Foreskin melanocyte (primary cell): ENCODE measurements at places on chromosomes 4 and X.

GRCh38 chr4:73653695-73654106 lies 33.5 kb upstream of the RASSF6 start:
- DNase-seq = peak; percentile 35

DNA sequence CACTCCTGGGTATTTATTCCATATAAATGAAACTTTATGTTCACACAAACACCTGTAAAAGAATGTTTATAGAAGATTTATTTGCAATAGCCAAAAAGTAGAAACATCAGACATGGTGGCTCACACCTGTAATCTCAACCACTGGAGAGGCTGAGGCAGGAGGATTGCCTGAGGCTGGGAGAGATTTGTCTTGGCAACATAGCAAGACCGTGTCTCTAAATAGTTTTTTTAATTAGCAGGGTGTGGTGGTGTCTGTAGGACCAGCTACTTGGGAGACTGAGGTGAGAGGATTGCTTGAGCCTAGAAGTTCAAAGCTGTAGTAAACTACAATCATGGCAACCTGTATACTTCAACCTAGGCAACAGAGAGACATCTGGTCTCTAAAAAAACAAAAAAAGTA lies 27.7 kb upstream of the NFKB1 start:
- DNase-seq = no peak

DNA sequence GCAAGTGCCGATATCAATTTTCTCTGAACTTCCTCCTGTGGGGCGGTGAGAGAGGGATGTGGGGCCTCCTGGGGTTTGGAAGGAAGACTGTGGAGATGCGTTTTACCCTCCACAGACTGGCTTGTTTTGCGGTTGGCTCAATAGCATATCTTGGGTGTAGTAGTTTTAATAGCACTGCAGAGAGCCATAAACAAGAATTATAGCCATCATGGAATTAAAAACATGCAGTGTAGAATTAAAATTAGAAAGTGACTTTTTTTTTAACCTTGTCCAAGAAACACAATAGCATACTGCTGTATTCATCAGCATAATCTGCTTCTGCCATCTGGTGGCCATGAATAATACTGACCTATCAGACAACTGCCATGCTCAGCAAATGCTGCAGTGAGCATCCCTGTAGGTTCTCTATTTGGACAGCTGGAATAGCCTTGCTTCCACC lies 47.3 kb upstream of the SCML1 start:
- DNase-seq = no peak

DNA sequence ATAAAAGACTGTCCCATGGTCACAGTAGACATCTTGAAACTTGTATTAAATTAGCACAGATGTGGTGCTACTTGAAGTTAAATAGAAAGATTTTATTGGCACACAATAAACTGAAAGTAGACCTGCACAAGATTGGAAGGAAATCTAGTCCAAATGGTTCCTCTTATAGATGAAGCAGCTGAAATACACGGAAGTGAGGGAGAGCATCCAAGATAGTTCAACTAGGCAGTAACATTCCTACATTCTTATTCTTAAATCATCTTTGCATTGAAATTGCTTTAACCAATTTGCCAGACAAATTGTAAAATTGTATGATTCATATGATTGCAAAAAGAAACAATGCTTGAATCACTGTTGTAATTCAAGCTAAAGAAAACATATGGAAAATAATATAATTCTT lies 87.6 kb upstream of the VCX3B start:
- DNase-seq = no peak

GRCh38 chr4:63269156-63269555 lies 1140.1 kb downstream of the TECRL start:
- DNase-seq = peak; percentile 85

DNA sequence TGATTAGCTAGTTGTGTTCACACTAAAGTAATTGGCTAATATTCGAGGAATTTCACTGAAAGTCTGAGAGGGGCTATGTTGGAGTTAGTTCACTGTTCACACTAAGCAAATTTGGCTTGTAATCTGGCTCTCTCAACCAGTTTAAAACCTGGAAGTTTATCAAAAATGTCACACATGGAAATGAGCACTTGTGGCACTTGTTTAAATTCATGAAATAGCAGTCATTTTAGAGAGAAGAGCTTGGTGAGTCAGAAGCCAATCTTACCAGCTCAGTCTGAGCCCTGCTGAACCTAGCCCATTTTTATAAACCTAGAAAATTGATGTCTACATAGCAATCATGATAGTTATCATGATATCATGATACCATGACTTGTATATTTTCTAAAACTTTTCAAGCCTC lies 90.7 kb upstream of the JADE1 start:
- DNase-seq = no peak

DNA sequence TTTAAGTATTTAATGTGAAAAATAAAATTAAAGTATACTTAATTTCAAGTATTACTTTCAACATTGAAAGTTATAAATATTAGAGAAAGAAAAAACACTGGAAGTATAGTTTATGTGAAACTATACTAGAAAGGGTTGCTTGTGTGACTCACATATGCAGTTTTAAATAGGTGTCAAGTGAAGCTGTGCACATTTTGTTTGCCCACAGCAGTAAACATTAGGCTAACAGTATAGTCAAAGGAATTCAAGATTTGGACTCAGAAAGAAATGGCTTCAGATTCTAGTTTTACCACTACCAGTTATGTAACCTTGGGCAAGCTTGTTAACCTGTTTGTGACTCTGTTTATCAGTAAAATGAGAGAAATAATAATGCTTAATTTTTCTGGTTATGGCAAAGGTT lies 148.2 kb downstream of the FAM47B start:
- no peak for DNase-seq

DNA sequence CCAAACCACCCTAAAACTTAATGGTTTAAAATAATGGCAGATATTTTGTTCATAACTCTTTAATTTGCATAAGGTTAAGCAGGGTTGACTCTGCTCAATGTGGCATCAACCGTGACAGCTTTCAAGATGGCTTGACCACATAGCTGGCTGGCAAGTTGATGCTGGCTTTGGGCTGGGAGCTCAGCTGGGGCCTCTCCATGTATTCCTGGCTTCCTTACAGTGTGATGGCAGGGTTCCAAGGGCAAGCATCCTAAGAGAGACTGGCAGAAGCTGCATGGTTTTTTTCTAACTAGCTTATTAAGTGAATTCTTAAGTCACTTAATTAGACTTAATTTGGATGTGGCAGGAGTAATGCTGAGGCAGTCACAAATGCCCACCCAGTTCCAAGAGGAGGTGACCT lies 4.5 kb downstream of the RP2 start:
- no peak for DNase-seq

- DNase-seq = peak; percentile 11
Observed at GRCh38 chrX:50988649-50989048, 78.1 kb downstream of the BMP15 start.

- no peak for DNase-seq
Observed at GRCh38 chr4:162732876-162733275, 433.8 kb downstream of the NAF1 start.

GRCh38 chr4:2302387-2303119 lies 40.6 kb upstream of the MXD4 start:
- DNase-seq = peak; percentile 59

- DNase-seq = no peak
Observed at GRCh38 chr4:8913121-8913857, 41.6 kb upstream of the HMX1 start.

DNA sequence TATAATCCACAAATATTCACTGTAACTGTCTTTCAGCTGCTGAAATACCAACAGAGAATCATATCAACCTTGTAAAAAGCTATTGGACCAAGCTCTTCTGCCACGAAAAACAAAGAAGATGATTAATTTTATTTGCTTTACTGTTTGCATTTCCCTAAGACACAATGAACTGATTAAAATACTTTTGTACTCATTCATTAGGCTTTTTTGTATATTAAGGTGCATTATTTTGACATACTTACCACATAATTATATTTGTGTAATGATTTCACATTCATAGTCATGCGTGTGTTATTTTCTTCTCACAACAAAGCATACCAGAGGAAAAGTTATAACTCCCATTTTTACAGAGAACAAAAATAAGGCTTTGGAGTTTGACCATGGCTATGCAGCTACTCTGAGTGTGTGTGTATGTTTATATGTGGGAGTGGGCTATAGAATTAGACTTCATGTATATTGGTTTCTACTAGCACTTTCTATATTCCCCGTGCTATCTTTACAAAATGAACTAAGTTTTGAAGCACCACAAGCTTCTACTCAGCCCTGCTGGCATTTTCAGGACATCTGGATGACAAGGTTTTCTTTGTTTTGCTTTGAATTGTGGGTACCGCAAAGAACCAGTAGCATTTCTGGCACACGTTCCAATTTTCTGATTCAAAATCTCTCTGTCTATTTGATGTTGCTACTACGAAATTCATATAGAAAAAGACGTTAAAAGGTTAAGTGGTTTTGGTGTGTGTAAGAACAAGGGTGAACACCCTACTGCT lies 11.0 kb upstream of the FGF5 start:
- peak; percentile 45 for DNase-seq

GRCh38 chr4:96787766-96788165 lies 947.9 kb downstream of the PDHA2 start:
- DNase-seq = no peak

DNA sequence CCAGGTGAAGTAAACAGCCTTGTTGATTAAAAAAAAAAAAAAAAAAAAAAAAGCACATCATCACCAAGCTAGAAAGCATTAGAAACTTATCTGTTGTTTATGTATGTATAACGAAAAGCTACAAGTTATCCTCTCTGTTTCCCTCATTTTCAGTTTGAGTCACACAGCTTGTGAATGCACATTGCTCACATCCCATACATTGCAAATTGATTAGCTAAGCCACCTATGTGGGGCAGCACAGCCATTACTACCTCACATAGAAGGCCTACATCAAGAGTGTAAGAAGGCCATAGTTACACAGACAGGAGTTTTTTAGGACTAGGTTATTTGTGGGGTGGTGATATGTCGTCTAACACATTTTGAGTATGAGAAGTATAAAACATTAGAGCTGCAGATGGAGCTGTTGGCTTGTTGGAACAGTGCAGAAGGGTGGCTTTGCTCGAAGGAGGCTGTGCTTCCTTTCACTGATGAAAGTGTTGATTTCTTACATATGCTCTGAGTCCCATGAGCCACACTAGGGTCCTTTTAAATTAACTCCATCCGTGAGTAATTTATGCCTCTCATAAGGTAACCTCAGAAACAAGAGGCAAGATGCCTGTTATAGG lies 431.6 kb downstream of the GABRG1 start:
- DNase-seq = no peak

DNA sequence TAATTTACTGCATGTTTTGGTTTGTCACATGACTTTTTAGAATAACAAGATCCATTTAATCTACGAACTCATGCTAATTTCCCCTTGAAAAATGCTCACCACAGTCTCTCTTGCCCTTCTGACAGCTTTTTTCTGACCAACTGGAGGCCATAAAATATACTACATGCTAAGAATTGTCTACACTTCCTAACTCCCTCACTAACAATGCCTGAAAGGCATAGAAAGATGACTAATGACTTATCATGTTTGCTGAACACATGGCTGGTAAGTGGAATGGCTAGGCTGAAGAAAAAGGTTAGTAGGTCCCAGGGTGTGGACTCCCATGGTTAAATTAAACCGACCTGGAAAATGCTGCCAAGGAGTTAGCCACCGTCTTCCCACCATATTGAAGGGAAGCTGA lies 309.9 kb downstream of the SPOCK3 start:
- no peak for DNase-seq

DNA sequence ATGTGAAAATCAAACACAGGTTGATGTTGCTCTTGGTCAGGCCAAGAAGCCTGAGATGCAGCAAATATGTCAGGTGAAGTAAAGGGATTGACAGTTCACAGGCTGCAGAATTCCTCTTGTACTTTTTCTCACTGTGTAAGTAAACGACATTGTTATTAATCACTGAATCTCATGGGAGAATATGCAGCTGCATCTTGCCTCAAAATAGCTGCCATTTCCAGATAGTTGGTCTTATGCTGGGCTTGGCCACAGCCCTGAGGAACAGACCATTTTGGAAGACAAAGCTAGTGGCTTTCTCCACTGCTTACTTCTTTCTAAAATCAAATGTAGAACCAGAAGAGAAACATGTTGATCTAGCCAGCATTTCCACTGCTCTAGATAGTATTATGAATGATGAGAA lies 403.4 kb upstream of the NR3C2 start:
- DNase-seq = no peak

DNA sequence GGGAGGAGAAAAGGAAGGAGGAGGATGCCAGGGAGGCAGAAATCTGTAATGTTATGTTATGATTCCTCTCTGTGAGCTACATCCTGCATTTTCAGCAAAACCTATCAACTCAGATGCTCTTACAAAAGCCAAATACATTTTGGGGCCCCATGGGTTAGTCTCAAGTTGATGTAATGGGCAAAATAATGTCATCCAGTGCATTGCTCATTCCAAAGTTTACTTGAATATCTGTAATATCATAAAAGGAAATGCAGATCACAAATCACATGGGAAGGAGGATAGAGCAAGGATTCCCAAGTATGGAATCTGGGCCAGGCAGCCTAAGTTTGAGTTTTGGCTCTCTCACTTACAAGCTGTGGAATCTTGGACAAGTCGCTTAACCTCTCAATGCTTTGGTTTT lies 74.9 kb upstream of the SOD3 start:
- DNase-seq = no peak

DNA sequence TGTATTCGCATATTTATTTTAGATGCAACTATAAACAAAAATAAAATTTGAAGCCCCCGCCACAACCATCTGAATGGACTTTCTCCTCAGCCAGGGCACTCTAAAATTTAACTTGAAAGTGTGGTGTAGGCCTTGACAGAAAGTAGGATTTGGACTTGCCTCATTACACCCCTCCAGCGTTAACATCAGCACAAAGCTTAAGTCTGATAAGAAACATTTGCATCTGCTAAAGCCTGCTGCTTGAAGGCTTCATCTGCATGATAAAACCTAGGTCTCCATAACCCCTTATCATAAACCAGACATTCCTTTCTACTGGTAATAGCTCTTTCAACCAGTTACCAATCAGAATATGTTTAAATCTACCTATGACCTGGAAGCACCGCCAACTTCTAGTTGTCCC lies 1046.5 kb downstream of the FAT4 start:
- DNase-seq = no peak

GRCh38 chrX:8183346-8183745 lies 12.3 kb upstream of the VCX2 start:
- no peak for DNase-seq

GRCh38 chr4:113169368-113169767 lies 119.9 kb downstream of the ANK2 start:
- DNase-seq = no peak

- DNase-seq = no peak
Observed at GRCh38 chr4:119626420-119626819, 2.2 kb downstream of the PDE5A start.

GRCh38 chrX:103254171-103254824 lies 657 bp downstream of the TCEAL8 start:
- no peak for DNase-seq

DNA sequence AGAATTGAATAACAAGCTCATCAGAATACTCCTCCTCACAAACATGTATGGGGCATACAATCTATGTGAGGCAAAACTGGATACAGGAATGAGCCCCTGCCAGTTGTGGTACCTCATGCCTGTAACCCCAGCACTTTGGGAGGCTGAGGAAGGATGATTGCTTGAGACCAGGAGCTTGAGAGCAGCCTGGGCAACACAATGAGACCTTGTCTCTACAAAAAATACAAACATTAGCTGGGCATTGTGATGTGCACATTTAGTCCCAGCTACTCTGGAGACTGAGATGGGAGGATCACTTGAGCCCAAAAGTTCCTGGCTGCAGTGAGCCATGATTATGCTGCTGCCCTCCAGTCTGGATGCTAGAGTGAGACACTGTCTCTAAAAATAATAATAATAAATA lies 611.0 kb downstream of the NLGN4X start:
- no peak for DNase-seq
